Retinal pigment epithelial cell (primary cell): ENCODE measurements at places on chromosomes 6 and 20.

GRCh38 chr20:62688855-62689460, 19.7 kb upstream of the NTSR1 start:
- no peak for DNase-seq

DNA sequence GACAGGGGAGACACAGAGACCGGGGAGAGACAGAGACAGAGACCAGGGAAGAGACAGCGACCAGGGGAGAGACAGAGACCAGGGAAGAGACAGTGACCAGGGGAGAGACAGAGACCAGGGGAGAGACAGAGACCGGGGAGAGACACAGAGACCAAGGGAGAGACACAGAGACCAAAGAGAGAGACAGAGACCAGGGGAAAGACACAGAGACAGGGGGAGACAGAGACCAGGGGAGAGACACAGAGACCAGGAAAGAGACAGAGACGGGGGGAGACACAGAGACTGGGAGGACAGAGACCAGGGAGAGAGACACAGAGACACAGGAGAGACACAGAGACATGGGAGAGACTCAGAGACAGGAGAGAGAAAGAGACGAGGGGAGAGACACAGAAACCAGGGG, 43.9 kb downstream of the YTHDF1 start:
- no peak for DNase-seq

GRCh38 chr6:138527411-138528088, 28.3 kb upstream of the NHSL1 start:
- peak; percentile 85 for DNase-seq

DNA sequence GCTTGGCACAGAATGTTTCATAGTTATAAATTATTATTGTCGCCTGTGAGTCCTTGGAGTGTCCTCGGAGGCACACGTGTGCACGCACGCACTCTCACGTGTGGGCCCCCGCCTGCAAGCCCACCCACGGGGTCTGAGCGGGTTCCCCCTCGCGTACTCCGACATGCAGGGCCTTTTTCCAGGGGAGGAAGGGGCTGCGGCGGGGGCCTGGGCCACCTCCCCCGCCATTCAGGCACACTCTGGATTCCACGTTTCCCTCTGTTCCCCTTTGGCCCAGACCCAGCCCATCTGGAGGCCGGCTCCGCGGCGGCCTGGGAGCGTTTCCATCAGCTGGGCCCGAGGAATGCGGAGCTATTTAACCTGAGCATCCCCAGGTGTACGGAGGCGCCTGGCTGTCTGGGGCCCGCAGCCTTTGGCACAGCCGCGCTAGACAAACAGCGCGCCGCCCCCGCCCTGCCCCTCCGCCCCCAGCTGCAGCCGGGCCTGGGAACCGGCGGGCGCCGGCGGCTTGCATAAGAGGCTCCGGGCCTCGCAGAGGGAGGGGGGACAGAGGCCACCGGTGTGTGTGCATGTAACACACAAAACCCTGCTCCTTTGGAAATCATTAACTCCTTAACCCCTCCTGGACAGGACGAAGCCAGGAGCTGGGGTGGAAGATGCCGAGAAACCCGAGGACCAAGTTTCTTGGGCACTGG, 3.3 kb downstream of the ID1 start:
- no peak for DNase-seq

DNA sequence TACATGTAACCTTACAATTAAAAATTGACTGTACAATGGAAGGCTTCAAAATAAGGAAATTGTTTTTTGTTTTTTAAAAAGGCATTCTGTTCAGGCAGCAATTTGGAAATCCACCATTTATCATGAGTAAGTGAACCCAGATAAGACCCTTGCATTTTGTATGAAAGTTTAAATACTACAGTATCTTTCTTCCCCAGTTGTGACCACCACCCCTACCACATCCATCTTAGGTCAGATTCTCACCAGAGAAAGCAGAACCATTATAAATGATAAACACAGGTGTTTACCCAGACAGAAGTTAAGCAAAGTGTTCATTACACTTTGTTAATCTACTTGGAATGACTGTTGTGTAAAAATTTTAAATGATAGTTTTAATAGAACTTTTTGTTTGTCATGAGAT, 20.2 kb downstream of the SENP6 start:
- no peak for DNase-seq
